ENCODE measurements at places on chromosomes 2 and 18.

DNA sequence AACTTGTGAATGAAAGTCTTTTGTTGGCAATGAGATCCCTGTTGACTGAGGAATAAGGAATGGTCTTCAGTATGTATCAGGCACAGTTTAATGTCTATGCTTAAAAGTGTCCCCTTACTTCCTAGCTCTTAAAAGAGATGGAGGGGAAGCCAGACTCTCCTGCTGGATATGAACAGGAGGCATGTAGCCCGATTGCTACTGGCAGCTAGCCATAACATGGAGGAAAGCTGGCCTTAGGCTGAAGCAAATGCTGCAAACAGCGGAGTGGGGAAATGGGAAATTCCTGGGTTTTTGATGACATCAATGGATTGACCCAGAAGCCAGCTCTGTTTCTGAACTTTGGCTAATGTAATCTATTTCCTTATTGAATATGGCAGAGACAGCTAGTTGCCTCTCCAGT is 266.1 kb downstream of the SLC4A3 start:
- no peak for DNase-seq

- DNase-seq = no peak
These were observed 271.3 kb upstream of the PXDN start for GRCh38 chr2:2015646-2016045.

- DNase-seq = no peak
These were observed 125.8 kb downstream of the TANC1 start for GRCh38 chr2:159094173-159094737.

DNA sequence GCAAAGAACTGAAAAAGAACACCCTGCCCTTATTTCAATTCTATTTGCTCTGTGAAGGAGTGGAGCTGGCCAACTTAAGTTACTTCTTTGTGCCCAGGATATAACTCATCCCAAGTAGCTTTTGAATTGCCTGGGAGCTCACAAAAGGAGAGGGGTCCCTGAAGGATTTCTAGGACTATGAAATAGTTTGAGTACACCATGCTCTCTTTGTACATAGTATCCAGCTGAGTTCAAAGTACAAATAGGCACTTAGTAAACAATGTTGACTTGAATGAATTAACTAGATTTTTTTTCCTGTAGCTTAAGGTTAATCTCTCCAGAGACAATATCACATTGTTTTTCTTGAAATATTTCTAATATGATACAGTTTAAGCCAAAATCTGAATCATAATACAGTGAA is 47.7 kb downstream of the ZC3H15 start:
- DNase-seq = no peak

GRCh38 chr2:215293879-215294278 is 18.0 kb upstream of the ATIC start:
- DNase-seq = no peak

DNA sequence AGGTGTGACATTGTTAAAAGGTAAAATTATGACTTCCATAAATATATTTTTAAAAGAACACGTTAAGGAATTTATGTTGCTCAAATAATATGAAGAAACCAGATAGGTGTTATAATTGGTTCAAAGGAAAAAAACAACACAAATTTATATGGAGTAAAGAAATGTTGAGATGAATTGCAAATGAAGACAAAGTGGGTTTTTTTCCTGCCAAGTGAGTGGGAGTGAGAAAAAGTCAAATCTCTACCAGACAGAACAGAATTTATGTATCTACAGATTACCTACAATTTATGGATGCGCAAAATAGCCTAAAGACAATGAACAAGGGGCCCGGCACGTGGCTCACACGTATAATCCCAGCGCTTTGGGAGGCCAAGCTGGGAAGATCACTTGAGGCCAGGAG is 159.7 kb upstream of the SLC1A4 start:
- DNase-seq = no peak

DNA sequence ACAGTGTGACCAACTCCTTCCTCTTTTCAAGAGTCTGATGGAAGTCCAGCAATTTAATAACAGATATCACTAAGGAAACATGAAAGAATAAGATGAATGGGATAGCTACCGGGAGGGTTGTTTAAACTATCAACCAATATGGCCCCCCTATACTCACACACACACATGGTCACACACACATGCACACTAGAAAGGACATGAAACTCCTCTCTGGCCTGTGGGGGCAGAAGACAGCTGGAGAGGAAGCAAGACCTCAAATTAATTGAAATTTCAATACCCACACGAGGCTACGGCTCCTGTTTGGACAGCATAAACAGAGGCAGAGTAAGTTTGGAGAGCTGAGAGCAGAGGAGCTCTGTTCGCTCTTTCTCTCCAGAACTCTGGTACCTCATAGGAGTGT is 34.7 kb upstream of the REEP1 start:
- no peak for DNase-seq

GRCh38 chr2:6580982-6581381 is 284.7 kb downstream of the CMPK2 start:
- peak; percentile 31 for DNase-seq

DNA sequence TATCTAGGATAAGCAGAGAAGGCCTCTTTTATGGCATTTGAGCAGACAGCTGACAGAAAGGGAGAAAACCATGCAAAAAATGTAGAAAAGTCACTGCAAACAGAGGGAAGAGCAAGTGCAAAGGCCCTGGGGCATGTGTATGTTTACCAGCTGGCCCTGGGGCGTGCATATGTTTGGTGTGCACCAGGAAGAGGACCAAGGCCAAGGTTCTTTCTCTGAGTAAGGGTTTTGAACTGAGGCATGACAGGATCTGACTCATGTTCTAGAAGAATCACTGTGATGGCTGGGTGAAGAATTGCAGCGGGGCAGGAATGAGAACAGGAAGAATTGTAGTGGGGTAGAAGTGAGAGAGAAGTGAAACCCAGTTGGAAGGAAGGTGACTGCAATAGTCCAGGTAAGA is 69.6 kb downstream of the STEAP3 start:
- DNase-seq = peak; percentile 9

DNA sequence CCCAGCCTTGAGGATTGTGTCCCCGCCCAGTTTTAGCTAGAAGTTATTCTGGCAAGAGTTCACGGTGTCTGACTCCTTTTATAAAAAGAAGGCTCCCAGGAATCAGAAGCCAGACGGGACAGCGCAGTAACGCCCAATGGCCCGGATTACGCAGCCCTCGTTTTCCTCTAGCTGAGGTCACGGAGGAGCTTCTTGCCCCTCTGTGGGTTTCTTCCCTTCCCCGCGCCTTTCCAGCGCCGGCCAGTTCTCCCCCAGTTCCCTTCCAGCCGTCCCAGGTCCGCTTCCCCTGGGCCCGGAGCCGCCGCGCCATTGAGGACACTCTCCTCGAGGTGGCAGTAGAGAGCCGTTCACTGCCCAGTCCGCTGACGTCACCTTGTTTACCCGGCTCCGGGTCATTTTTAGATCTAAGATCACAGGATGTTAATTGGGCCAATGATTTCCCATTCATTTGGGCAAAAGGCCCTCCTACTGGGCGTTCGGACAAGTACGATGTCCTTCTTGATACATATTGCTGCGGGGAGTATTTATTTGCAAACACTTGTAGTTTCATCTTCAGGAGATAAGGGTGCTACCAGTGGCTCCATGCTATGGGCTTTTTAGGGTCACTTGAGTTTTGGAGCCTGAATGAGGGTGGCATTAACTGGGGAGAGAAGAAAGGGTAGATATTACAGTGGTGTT is 81.5 kb upstream of the PPM1B start:
- DNase-seq = peak; percentile 75

GRCh38 chr2:173307293-173307692 is 47.4 kb upstream of the CDCA7 start:
- peak; percentile 32 for DNase-seq

- DNase-seq = peak; percentile 19
These were observed 628 bp downstream of the MRPL30 start for GRCh38 chr2:99181624-99182000.

DNA sequence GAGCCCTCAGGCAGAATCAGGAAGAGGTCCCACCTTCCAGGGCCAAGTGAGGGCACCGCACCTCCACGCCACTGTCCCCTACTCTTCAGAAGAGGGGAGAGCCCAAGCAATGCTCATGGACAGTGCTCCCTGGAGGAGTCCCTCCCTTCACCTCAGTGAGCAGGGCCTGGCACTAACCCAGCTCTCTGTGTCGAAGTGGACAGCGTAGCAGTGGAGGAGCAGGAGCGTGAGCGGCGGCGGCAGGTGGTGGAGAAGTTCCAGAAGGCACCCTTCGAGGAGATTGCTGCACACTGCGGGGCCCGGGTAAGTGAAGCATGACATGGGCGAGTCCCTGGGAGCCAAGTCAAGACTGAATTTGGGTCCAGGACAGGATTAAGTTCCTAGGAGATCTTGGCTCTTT is 16.7 kb downstream of the POMC start:
- DNase-seq = no peak

DNA sequence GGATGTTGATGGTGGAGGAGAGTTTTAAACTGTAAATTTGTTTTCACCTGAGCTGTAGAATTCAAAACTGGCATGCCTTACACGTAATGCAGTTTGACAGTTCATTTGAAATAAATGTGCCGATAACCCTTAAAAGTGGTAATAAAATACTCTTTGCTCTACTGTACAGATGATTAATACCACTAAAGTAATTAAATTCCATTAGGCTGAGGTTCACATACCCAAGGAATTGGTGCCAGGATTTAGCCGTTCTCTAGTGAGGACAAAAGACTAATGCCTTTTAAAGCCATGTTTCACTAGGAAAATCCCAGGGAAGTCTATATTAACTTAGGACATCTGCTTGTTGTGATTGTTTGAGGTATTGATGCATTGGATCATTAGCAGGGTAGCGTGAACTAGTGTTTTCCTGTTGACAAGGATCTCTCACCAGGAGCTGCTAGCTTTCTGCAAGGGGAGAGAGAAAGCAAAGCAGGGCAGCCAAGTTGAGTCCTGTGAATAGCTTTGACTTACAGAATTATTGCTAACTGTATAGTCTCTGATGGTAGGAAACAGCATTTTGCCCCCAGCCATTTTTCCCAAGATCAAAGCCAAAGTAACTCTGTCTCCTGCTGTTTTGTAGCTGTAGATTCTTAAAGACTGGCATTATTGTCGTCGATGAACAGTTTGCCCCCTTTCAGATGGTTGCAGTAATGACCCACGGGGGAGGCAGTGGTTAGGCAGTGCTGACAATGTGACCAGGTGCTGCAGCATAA is 280.9 kb upstream of the FANCL start:
- no peak for DNase-seq

- no peak for DNase-seq
These were observed 37.0 kb upstream of the GRHL1 start for GRCh38 chr2:9914384-9915065.

GRCh38 chr2:46175419-46175818 is 121.8 kb upstream of the EPAS1 start:
- no peak for DNase-seq

GRCh38 chr2:157662401-157662800 is 33.7 kb upstream of the ACVR1C start:
- no peak for DNase-seq

- DNase-seq = no peak
These were observed 400.3 kb upstream of the LRATD1 start for GRCh38 chr2:14232217-14232616.

- DNase-seq = peak; percentile 57
These were observed 819 bp upstream of the NCOA1 start for GRCh38 chr2:24490181-24490689.

DNA sequence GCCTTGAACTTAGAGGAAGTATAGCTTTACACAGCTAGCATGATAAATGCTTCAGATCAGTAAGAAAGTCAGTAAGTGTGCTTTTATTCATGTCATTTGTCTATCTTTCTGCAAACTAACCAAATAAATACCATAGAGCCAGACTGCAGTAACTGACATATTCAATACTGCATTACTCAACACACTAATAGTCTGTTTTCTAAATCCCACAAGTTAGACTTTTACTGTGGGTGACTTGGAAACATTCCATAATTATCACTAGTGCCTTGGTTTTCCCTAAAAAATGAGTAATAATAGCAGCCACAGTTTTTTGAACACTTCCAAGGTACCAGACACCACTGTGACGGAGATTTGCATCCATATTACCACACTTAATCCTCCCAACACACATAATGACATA is 33.0 kb downstream of the ACVR1 start:
- DNase-seq = no peak

DNA sequence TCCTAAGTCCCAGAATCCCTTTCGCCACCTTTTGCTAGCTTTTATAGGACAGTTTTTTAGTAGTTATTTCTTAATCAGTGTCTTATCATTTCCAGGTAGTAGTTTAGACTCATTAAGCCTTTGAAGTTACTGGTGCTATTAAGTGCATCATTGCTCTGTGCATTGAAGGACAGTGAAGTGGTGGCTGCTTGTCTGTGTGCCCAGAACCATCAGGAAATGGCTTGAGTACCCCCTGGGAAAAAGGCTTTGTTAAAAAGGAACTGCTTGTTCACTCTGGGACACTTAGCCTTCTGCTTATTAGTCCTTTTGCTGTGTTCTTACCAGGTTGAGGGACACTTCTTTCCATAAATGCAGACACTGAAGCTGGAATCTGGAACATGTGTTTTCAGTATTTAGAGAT is 30.0 kb downstream of the DTNA start:
- no peak for DNase-seq

- DNase-seq = no peak
These were observed 15.5 kb downstream of the CDCA7 start for GRCh38 chr2:173370198-173370597.
